ENCODE measurements at places on chromosomes 6 and 20.

- no peak for DNase-seq
Observed at GRCh38 chr6:21022343-21023107, 488.3 kb downstream of the CDKAL1 start.

DNA sequence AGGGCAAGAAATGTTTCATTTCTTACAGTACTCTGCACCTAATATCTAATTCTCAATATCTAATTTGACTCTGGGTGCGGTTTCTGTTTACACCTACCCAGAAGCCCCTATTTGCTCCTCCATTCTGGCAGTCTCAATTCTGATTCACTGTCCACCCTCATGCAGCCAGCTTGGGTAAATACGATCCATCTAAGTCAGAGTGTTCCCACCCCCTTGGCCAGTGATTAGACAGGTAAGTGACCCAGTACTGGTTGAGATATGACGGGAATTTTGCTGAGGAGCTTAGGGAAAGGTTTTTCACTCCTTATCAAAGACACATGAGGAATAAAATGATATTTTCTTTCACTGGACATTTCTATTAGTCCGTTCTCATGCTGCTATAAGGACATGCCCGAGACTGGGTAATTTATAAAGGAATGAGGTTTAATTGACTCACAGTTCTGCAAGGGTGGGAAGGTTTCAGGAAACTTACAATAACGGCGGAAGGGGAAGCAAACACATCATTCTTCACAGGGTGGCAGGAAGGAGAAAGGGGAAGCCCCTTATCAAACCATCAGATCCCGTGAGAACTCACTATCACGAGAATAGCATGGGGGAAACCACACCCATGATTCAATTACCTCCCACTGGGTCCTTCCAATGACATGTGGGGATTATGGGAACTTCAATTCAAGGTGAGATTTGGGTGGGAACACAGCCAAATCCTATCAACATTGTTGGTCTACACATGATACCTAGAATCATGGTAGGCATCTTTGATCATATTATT is 29.4 kb downstream of the GLO1 start:
- no peak for DNase-seq

GRCh38 chr6:166612471-166612881 is 14.6 kb downstream of the RPS6KA2 start:
- DNase-seq: no peak

GRCh38 chr6:70886661-70887060 is 70.2 kb downstream of the B3GAT2 start:
- DNase-seq: no peak

DNA sequence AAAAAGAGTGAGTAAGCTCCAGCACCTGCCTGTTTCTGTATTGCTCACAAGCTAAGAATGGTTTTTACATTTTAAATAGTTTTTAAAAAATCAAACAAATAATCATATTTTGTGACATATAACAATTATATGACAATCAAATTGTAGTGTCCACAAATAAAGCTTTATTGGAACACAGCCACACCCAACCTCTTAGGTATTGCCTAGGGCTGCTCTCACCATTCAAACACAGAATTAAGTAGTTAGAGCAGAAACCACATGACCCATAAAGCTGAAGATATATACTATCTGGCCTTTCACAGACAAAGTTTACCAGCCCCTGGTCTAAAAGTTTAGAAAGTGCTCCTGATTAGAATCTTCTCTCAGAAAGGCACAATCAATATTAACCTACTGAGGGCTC is 11.2 kb downstream of the TNFRSF21 start:
- DNase-seq: no peak

- DNase-seq: no peak
Observed at GRCh38 chr6:110482774-110483400, 6.5 kb upstream of the SLC22A16 start.

DNA sequence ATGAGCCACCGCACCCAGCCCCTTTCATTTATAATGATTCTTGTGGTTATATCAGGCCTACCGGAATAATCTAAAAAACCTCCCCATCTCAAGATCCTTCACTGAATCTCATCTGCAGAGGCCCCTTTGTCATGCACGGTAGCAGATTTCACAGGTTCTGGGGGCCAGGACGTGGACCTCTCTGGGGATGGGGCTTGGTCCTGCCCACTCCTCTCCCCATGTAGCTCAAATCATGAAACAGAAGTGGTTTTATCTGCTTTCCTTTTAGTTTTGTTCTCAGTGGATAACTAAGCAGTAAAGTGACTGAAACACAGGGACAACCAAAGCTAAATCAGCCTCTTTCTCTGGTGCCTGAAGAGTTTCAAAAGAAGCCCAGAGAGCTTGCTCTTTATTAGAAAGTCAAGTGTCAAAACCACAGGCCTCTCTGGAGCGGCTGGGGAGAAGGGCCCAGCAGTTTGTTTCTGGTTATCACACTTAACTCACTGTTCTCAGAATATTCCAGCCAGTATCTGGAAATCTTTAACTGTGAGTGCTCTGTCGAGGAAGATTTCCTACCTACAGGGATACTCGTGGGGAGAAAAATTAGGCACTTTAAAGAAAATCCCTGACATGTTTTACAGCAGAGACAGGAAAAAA is 60.6 kb upstream of the FAM184A start:
- DNase-seq: no peak

- DNase-seq: no peak
Observed at GRCh38 chr6:149440735-149441671, 40.9 kb downstream of the SUMO4 start.

All from AG09309 (cell line).